Ovary (tissue), 10 donors: ENCODE measurements at places on chromosomes 7 and 10.

- DNase-seq: no peak
These were observed 6.8 kb upstream of the NAT16 start for GRCh38 chr7:101186844-101187428.

DNA sequence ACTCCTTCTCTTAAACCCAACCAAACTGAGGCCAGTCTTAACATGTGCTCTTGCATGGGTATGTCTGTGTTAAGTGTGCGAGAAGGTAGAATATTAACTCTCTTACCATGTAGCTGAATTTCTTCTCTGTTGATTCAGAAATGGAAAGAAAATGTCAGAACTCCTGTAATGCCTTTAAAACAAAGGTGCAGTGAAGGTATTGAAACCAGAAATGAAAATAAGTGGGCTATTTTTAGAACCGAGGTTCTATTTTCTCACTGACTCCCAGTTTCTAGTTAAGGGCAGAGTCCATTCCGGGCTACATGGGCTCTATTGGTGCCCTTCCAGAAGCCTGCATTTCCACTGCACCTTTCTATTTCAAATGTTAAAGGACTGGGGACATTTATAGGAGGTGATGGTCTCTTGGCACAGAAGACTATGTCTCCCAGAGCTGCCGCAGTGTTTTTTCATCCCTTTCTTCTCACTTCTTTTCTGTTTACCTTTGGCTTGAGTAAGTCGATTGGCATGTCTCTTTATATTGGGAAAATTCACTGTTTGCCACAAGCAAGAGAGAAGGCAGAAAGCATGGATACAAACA is 174.9 kb downstream of the LRMDA start:
- DNase-seq: no peak

DNA sequence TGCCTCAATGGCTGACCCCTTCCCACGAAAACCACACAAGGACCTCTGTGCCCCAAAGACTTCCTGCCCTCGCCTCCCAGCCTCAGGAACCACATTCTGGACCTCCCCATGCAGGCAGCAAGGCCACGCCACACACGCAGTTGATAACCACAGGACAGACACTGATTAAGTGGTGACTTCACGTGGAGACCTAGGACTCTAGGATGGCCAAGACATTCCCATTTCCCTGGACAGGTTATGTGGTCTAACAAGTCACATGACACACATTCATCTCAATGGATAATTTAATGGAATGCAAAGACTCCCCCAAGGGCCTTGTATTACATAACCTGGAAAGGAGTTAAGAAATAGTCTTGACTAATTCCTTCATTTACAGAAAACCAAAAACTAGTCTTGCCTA is 110.2 kb downstream of the LARP4B start:
- DNase-seq: no peak

GRCh38 chr7:101365956-101366355 is 3.3 kb downstream of the COL26A1 start:
- DNase-seq: no peak

- peak; percentile 67 for DNase-seq
These were observed at the start of gene TRIM8 for GRCh38 chr10:102644066-102644645. Gene TRIM8 (plus strand): TSS chr10:102644479. CDS start chr10:102644618, 139 bp downstream.

DNA sequence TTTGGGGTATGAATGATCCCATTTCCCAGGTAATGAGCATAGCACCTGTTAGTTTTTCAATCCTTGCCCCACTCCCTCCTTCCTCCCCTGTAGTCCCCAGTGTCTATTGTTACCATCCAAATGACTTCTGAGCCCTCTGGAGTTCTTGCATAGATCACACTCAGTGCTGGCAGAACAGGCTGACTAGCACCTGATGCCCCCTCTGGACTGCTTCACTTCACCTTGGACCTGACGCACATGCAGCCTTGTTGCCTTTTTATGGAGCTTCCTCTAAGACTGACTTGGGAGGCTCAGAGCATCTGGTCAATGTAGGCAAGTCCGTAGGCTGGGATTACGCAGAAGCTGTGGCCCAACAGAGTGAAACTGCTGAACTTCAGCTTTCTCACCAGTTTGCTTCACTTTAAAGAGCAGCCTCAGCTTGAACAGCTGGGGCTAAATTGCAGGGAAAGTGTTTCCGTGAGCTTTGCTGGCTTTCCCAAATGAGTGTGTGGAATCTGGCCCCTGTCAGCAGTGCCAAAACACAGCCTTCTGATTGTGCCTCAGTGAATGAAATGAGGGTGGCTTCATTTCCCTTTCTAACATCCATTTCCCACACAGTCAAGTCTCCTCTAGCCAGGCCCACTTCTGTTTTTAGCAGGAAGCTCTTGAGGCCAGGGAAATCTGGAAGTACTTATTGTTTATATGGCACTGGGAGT is 48.5 kb downstream of the NXPH1 start:
- DNase-seq: no peak

DNA sequence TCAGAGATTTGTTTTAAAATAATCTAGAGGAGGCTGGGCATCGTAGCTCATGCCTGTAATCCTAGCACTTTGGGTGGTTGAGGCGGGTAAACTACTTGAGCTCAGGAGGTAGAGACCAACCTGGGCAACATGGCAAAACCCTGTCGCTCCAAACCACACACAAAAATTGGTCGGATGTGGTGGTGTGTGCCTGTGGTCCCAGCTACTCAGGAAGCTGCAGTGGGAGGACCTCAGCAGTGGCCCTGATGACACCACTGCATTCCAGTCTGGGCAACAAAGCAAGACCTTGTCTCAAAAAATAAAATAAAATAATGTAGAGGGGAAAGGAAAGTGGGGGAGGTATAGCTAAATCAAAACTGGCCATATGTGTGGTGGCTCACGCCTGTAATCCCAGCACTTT is 13.9 kb upstream of the PPP3CB start:
- no peak for DNase-seq

GRCh38 chr7:116441534-116441933 is 58.0 kb upstream of the CAV2 start:
- no peak for DNase-seq

GRCh38 chr10:117980216-117980615 is 66.5 kb downstream of the RAB11FIP2 start:
- no peak for DNase-seq

- no peak for DNase-seq
These were observed 505.6 kb downstream of the RPS24 start for GRCh38 chr10:78539247-78539766.

DNA sequence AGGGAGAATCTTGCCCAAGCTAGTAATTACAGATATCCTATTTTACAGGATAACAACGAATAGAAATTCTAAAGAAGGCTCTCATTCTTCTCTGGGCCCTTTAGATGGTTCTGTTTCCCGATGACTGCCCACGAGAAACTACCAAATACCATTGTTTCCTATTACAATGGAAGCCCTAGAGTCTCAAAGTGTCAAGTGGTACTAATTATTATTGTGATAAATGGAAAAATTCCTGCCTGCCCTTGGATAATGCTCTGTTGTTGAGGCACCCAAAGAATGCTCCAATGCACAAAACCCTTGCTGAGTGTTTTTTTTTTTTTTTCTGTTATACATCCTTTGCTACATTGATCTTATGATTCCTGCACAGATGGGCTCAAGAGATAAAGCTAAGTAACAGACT is 504.5 kb downstream of the XPNPEP1 start:
- DNase-seq: no peak

- DNase-seq: no peak
These were observed 5.7 kb downstream of the PPIF start for GRCh38 chr10:79353000-79353406.

- no peak for DNase-seq
These were observed 51.1 kb downstream of the ARMC3 start for GRCh38 chr10:22978918-22979317.

GRCh38 chr7:46189255-46189790 is 268.3 kb upstream of the IGFBP3 start:
- DNase-seq: no peak

DNA sequence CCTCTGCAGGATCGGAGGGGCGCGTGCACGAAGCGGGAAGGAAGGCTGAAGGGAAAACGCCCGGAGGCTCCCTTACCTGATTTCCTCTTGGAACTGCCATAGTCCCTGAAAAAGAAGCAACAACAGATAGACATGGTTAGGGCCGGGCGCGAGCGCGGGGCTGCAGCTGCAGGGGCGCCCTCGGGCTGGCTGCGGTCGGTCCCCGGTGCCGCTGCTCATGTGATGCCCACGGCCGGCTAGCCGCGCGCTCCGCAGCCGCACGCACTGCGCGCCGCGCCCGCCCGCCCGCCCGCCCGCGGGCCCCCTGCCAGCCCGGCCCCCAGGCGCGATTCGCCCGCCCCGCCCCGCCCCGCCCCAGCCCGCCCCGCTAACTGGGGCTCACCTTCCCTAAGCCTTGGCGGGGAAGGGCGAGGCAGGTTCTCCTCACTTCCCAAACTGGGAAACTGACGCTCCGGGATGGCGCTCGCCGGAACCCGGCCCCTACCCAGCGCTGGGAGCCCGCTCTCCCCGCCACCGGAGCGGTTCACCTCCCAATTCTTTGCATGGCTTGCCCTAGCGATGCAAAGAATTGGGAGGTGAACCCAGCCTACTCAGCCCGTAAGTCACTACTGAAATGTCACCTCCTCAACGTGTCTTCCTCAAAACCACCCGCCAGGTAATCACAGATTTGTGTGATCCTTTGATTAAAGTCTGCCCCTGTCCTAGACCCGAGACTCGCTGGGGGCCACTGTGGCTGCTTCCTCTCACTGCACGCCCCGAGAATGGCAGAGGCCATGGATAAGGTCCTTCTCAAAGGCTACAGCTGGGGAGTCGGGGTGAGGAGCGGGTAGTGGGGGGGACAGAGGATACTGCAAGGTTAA is 162.2 kb downstream of the SH3PXD2A start:
- peak; percentile 50 for DNase-seq

GRCh38 chr7:130227883-130228575 is 20.4 kb downstream of the SSMEM1 start:
- DNase-seq: no peak

DNA sequence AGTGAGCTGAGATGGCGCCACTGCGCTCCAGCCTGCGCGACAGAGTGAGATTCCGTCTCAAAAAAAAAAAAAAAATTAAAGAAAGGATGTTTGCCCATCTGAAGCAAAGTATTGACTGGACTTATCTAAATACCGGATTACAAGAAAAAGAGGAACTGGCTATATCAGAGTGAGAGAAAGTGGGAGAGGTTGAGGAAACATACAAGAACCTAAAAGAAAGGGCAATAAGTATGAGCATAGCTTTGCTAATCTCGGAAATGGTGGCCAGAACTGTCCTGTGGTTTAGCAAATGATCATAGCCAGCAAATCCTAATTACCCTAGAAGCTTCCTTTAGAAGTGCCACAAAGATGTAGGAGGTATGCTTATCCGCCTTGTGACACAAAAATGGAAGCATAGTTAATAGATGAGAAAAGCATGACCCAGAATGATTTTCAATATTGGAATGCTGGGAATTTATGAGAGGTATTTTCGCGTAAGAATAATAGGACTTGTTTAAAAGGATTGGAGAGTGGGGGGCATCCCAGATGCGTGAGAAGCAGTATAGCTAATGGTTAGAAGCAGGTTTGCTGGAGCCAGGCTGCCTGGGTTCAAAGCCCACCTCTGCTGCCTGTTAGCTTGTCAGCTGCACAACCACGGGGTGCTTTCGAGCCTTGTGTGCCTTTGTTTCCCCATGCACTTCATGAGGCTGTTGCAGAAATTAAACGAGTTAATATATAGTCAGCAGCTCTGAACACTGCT is 1.2 kb upstream of the GTPBP4 start:
- DNase-seq: no peak

GRCh38 chr7:115352375-115352774 is 430.5 kb downstream of the MDFIC start:
- DNase-seq: no peak

DNA sequence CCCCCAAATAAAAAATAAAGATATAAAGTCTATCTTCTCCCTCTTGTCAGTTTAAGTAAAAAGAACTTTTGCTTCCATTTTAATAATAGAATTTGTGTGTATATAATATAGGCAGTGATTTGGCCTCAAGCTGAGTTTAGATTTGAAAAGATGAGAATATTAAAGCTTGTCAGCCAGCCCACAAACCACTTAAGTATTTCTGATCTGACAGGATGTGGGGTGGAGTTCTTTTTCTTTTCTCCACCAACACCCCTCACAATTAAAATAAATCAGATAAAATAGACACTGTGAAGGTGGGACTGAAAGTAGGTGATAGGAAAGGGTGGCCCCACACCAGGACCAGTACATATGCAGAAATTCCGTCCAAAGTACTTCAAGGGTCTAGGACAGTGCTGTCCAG is 714.1 kb downstream of the AUTS2 start:
- DNase-seq: no peak

- DNase-seq: peak; percentile 18
These were observed 77.7 kb downstream of the ITGB8 start for GRCh38 chr7:20408467-20408826.

DNA sequence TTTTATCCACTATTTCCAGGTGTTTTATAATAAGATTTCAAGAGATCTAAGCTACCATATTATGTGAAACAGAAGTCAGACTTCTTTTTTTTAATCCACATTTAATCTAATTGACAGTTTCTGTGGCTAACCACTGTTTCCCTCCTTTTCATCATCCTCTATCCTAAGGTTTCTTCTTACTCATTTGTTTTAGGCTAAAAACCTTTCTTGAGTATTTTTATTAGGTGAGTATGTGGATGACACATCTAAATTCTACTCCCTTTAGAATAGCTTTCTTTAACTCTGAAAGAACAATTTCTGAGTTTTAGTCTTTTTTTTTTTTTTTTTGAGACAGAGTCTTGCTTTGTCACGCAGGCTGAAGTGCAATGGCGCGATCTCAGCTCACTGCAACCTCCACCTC is 62.7 kb downstream of the NPY start:
- DNase-seq: no peak

- no peak for DNase-seq
These were observed 1.3 kb downstream of the CNNM1 start for GRCh38 chr10:99330347-99330924.

- no peak for DNase-seq
These were observed 43.5 kb upstream of the HSPA12A start for GRCh38 chr10:116785867-116786266.

DNA sequence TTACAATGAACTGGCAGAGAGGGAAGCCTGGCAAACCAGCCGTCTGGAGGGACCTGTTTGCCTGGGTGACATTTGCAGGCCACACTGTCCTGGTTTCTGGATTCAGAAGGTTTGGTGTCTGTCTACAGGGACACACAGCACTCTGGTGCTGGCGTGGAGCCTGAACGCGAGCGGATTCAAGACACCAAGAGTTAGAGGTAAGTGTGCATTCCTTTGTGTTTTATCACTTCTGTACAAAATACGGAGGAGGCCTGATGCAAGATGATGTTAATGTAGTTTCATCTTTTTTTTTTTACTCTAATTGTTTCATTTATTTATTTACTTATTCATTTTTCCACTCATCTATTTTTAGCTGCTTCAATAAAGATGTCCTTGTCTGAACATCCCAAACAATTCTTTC is 485.3 kb upstream of the ADARB2 start:
- no peak for DNase-seq

- DNase-seq: peak; percentile 39
These were observed 739 bp downstream of the CASP7 start for GRCh38 chr10:113680190-113681111.

DNA sequence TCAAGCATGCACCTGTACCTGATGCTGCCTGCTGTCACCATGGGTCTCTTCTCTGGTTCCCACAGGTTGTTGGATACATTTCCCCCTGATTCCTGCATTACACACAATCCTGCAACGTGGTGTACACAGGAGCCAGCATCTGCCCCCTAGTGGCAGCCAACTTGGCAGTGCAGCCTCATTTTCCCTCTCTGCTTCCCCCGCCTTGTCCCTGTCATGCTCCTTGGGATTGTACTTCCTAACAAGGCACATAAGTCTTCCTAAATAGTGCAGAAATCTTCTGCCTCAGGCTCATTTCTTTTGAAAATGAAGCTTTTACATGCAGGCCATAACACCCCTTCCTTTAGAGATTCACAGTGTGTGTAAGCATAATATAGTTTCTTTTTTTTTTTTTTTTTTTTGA is 387.5 kb downstream of the CCSER2 start:
- no peak for DNase-seq

- no peak for DNase-seq
These were observed 38.2 kb upstream of the GTF2I start for GRCh38 chr7:74619235-74619860.
